ENCODE measurements at places on chromosomes 6 and 20.

DNA sequence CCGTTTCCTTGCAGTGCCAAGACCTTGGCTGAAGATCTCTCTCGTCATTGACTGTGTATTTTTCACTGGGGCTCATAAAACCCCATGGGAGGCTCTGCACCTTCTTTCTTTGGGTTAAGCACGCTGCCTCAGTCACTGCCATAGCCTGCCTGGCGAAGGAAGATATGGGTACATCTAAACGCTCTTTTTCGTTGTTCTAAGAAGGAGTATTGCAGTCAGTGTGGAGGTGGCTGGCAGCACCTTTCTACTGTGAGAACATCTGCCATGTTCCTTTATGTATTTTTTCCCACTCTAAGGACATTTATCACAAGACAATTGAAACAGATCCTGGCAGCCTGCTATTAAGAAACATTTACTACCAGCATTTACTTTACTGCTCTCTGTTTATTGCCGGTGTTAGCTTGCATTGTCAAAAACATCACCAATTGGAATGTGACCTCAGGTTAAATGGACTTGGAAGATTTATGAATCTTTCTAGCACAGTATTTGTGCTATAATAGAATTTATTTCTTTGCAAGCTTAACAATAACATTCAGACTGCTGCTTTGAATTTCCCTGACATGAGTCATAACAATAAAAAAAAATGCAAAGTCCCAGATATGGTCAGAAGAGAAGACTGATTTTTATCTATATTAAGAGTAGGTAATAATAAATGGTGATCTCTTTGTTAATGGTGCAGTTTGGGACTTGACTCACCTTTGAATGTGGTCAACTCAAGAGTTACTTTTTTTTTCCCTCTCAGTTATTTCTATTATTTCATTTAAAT, 62.2 kb upstream of the CLDN20 start:
- no peak for DNase-seq

DNA sequence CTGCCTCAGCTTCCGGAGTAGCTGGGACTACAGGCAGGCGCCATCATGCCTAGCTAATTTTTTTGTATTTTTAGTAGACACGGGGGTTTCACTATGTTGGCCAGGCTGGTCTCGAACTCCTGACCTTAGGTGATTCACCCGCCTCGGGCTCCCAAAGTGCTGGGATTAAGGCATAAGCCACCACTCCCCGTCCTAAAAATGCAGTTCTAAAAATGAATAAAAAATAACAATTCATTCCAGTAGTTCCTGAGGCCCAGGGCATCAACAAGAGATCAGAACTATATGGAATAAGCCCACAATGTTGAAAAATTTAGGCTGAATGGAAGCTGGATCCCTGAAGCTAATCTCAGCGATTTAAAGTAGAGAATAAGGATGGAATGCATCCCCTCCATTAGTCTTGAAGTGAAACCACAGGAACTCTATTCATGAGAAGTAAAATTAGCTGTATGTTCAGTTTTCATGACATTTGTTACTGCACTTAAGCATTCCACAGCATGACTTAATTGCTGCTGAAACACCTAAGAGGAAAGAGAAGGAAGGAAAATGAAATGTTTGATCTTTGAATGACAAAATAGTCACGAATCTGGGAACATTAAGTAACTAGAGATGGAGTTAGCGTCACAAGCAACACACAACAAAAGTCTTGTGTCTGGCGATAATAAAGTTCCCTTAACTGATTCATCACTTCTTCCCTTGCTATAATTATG, 80.4 kb upstream of the RIPOR2 start:
- no peak for DNase-seq

DNA sequence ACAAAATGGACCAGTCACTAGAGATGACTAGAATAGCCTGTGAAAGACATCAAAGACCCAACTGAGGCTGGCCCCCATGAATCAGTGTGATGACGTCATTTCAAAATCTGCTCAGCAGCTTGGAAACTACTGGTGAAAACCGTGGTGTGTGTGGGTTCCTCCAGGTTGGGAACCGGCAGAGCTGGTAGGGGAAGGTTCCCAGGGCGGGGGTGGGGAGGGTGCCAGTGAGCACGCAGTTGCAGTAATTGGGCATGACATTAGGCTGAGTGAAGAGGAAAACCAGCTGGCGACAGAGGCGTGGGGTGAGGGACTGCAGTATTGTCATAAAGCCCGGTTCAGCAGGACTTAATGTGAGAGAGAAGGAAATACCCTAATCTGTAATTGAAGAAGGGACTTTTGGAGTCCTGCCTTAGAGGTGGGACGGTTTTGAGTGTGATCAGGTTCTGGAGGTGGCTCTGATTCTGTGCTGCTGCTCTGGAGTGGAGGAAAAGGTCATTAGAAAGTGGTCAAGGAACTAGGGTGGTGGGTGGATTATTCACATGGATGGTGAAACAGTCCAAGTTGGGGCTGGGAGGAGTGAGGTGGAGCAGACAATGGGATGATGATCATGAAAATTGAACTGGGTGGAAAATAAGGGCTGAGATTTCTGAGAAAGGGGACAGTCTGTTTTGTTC, 52.0 kb upstream of the MTHFD1L start:
- DNase-seq, result peak; percentile 30

- DNase-seq, result no peak
Measured at GRCh38 chr6:166776571-166776970, 149.5 kb upstream of the RPS6KA2 start.

- DNase-seq, result no peak
Measured at GRCh38 chr6:31972709-31973350, 892 bp upstream of the DXO start.

DNA sequence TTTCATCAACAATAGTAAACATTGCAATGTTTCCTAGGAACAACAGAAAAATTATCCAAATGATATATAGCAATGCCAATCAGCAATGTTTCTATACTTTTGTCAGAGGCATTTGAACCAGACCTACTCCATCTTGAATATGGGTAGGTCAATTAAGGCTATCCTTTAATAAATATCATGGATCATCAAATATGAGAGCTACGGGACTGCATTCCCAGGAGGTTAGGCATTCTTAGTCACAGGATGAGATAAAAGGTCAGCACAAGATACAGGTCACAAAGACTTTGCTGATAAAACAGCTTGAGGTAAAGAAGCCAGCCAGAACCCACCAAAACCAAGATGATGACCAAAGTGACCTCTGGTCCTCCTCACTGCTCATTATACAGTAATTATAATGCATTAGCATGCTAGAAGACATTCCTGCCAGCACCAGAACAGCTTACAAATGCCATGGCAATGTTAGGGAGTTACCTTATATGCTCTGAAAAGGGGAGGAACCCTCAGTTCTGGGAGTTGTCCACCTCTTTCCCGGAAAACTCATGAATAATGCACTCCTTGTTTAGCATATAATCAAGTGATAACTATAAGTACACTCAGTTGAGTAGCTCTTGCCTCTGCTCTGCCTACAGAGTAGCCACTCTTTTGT, 8.6 kb upstream of the SERPINB6 start:
- no peak for DNase-seq

DNA sequence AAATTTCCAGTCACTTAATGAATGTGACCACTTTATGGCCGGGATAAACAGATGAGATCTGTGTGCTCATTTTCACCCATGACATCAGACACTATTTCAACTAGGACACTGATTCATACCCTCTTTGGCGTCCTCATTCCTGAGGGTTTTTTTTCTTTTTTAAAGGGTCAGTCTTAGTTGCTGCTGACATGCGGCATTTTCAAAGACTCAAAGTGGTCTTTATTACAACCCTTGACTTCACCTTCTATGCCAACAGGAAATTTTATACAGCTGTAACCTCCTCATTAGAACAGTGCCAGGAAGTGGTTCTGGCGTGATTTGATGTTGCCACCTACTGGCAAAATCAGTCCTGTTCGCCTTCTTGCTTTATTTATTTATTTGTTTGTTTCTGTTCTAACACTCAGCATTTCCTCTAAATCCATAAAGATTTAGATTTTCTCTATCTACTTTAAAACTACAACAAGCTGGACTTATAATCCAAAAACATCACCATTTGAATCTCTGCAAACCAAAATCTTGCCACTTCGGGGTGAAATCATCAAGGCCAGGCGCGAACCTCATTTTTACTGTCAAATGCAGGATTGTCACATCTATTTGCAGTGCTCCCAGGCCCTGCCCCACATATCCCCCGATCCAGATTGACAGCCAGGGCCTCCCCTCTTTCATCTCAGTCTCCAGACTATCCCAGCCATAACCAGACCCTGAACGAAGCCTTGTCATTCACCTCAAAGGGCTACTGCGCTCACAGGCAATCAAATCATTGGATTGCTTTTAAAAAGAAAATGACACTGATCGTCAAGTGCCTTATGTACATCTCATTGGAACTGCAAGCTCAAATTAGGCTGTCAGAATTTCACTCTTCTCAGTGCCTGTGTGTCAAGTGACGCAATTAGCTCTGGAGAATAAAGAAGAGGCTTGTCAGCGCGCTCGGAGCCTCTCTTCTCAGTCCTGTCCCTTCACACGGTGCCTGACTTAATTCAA, 77.5 kb downstream of the C6orf118 start:
- no peak for DNase-seq

- peak; percentile 40 for DNase-seq
Measured at GRCh38 chr6:24719125-24719971, at the start of gene C6orf62. Gene C6orf62 (minus strand): TSS chr6:24719154. CDS start chr6:24718668, 486 bp downstream.

DNA sequence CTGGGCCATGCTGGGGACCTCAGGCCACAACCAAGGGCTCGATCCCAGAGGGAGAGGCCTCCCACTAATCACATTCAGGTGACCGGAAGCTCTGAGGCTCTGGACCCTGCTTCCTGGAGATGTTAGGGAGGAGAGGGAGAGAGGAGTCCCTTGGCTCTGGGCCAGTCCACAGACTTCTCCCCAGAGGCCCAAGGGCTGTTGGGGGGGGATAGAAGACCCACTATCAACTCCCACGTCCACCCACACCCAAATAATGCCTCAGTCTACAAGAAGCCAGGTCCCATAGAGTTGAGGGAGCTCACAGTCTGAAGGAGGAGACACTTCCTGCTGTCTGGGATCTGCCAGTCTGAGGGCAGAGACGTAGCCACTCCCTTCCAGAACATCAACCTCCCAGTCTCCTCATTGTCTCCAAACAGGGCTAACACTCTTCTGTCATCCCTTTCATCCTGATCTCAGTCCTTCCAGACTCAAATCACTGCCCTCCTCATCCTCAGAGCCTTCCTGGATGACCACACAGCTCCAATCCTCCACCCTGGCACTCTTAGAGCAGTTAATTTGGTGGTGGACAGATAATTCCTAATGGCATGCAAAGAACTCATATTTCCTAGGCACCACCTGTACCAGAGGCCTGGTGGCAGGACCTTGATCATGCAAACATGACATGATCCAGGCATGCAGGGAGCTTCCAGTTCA, 69.9 kb downstream of the MRPL14 start:
- DNase-seq, result no peak

DNA sequence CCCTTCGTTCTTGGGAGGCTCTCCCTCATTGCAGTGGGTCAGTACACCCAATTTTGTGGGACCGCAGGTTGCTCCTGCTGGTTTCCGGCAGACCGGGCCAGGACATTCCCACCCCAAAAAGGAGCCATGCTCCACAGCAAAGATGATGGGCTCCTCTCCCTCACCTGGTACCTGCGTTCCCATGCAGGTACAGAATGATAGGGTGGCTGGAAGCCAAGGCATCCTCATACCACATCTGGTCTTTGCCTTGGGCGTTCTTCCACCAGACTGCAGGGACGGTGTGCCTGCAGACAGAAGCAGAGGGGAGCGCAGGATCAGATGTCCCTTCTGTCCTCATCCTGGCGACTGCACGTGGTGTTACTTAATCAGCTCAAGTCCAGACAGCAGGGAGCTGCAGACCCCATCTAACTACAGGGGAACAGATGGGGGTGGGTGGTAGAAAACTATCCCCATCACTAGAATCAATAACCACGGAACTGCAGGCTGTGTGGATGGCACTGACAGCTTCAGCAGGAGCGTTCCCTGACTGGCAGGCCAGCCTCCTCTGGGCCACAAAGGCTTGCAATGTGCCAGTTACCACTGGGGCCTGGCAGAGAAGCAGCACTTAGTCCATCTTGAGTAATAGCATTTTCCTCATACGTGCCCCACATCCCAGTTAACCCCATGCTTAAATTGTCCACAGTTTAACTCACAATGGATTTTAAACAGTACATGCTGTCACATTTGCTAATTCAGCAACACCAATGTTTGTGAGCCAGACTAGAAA, 70.4 kb downstream of the ABHD12 start:
- DNase-seq, result no peak

GRCh38 chr6:6239598-6240581, 80.6 kb downstream of the F13A1 start:
- no peak for DNase-seq

GRCh38 chr6:139676718-139677117, 302.3 kb upstream of the CITED2 start:
- no peak for DNase-seq

- DNase-seq, result no peak
Measured at GRCh38 chr20:32518593-32519380, 66.3 kb downstream of the NOL4L start.

DNA sequence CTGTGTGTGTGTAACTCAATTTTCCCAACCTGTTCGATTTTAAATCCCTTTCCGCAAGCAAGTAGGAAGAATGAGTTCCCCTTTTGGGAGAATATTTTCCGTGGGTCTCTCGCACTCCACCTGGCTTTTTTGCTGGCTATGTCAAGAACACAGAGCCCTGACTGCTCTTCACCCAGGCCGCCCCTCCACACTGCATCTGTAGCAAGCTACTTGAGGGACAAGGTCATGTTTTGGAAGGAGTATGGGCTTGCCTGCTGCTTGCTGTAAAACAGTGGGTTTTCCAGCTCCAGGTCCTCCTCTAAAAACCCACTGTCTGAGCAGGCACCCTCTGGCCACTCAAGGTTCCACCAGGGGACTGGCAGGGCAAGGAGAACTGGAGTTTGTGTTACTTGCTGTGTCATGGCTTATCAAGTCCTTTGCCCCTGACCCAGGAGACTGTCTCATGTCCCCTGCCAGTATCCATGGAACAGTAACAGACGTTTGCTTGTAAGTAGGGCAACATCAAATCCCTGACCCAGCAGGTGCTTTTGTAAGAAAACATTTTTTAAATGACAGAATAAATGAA, 35.5 kb upstream of the SYNJ2 start:
- no peak for DNase-seq

DNA sequence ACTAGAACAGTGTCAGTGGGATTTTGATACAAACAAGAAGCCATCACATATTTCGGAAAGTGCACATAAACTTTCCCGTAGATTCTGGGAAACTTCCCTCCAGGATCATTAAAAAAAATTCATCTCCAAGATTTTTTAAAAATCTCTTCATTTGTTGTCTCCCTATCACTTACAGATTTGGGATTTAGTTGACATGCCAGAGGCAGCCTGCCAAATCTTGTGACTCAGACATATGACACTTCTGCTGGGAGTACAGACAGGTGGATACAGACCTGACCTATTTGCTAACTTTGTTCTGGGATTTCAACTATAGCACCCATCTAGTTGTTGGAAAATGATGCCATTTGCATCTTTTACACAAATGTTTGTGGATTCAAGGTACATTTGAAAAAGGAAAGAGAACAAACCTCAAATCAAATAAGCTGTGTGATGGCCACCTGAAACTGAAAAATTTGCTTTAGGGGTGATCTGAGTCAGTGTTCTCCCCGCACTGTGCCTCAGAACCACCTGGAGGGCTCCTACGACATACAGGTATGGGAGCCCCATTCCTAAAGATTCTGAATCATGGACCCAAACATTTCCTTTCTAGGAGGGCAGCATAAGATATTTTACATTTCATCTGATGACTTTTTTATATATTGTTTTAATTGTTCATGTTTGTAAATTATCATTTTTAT, 21.9 kb upstream of the CD2AP start:
- no peak for DNase-seq

Measured in activated CD4-positive, alpha-beta T cell treated with anti-CD3 and anti-CD28 coated beads, Interleukin-2, amount 50 U/mL, for 4 hours (primary cell).